DND-41 (cell line): ENCODE measurements at places on chromosomes 1 and 21.

DNA sequence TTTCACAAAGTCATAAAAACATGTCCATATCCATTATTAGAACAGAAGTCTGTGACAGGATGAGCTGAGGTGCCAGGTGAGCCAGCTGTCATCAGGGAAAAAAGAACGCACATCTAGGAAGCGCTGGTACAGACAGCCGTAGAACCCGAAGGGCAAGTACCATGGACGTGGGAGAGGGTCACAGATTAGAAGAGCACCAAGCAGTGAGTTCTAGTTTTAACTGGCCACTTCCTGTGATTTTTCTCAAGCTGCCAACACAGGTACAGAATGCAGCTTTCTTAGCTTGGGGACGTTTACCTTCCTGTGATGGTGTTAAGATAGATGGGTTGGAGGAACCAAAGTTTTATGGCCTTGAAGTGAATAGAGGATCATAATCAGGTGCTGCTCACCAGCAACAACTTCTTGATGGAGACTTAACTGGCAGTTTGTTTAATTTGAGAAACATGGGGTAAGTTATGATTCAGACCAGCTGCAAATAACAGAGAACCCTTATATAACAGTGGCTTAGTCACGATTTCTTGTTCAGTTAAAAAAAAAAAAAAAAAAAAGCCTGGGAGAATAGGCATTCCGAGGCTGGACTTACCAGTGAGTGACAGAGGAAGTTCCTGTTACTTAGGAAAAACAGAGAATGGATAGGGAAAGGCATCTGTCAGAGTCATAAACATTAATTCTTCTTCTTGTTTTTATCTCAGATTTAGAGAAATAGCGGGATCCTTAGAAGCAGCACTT is 30.9 kb downstream of the AGT start:
- DNase-seq = no peak

- no peak for DNase-seq
Observed at GRCh38 chr1:204872262-204872881, 1.7 kb downstream of the NFASC start.

GRCh38 chr1:21262293-21263051 is 27.8 kb downstream of the ECE1 start:
- no peak for DNase-seq

- DNase-seq = no peak
Observed at GRCh38 chr1:217524787-217525520, 105.9 kb downstream of the GPATCH2 start.

DNA sequence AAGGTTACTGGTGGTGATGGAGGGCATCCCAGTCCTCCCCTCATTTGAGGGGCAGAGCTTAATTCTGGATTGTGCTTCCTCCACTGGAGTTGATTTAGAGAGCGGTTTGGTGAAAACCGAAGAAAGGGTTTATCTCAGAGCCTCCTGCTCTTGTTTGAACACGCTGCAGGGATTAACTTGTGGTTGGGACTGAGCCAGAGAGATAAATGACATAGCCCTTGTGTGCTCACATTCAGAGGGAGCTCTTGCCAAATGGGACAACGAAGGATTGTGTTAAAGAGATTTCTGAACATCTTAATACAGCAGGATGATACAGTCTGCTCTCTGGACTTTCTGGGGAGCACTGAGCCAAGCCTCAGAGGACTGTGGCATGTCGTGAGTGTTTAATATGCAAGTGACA is 308.2 kb downstream of the DISC1 start:
- DNase-seq = no peak
